Stimulated activated CD4-positive, alpha-beta T cell treated with anti-CD3 and anti-CD28 coated beads, Interleukin-15, amount 100 ng/mL, for 1 hour (primary cell): ENCODE measurements at places on chromosomes 7 and 10.

DNA sequence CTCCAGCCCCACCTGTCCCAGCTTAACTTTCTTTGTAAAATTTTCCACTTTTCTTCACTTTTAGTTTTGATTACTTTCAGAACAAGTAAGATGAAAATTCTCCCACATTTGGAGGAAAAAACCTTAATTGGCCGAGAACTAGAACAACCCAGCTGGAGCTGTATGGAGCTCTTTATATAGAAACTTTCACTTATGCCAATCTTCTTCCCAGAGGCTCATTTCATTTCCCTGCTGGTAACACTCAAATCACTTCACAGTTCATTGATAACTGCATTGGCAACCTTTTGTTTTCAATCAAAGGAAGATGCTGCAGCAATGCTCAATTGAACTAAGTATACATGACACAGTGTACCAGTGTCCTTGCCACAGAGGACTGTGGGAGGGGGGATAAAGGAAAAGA, 176.2 kb upstream of the NOBOX start:
- DNase-seq: no peak

- no peak for DNase-seq
Measured at GRCh38 chr7:128879939-128880746, 17.5 kb downstream of the ATP6V1F start.

GRCh38 chr7:47627580-47628283, 45.8 kb upstream of the TNS3 start:
- DNase-seq: no peak

GRCh38 chr7:28017372-28017771, 163.2 kb downstream of the JAZF1 start:
- DNase-seq: no peak

DNA sequence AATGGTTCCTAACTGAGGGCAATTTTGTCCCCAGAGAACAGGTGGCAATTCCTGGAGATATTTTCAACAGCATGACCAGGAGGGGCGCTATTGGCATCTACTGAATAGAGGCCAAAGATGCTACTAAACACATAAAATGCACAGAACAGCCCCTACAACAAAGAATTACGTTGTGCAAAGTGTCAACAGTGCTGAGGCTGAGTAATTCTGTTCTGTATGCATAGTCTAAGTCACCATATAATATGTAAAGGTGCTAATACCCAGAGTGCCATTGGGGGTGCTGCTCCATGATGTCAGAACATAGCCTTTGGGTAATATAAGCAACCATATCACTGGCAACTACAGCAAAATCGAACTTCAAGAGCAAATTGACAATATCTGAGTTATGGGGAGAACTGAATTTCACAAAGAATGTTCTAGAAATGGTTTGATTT, 213.3 kb upstream of the PHYHIPL start:
- DNase-seq: no peak

- DNase-seq: no peak
Measured at GRCh38 chr7:55278321-55278720, 86.8 kb upstream of the LANCL2 start.

GRCh38 chr7:30028749-30029635, 780 bp downstream of the PLEKHA8 start:
- no peak for DNase-seq

GRCh38 chr7:110531186-110531585, 559.7 kb upstream of the LRRN3 start:
- DNase-seq: no peak

GRCh38 chr10:35460852-35461460, 124.6 kb downstream of the CCNY start:
- no peak for DNase-seq

DNA sequence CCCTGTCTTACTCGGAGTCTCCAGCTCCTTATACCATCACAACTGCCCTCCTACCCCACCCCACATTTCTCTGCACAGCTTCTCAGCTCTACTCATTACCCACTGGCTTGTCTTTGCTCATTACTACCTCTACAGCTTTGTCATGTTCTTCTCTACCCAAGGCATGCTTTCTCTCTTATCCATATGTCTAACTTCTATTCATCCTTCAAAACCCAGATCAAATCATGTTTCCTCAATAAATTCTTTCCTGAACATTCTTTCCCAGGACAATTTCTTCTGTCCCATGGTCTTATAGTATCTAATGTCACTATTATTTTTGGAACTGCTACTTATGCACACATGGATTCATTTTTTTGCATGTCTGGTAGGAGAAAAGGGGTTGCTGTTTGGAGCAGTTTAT, 231.4 kb downstream of the PTEN start:
- DNase-seq: no peak

DNA sequence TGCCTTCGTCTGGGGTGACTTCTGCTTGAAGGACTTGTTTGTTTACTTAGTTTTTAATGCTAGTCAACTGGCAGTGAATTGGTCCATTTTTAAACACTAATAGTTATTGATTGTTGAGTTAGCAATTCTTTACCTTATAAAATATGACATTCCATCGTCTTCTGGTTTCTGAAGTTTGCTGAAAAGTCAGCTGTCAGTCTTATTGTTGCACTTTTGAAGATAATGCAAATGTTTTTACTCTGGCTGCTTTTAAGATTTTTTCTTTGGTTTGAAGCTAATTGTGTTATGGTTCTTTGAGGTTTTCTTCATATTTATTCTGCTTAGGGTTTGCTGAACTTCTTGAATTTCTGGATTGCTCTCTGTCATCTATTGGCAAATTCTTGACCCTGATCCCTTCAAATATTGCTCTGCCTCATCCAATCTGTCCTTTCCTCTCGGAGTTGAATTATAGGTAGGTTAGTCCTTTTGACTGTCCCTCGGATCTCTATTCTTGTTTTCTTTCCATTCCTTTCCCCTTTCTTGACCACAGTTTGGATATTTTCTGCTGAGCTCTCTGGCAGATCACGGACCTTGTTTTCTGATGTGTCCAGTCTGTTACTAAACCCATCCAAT, 24.2 kb downstream of the MGMT start:
- no peak for DNase-seq

GRCh38 chr10:24744946-24745345, 21.3 kb upstream of the ARHGAP21 start:
- DNase-seq: no peak

- no peak for DNase-seq
Measured at GRCh38 chr10:80767963-80768362, 230.3 kb downstream of the SH2D4B start.

DNA sequence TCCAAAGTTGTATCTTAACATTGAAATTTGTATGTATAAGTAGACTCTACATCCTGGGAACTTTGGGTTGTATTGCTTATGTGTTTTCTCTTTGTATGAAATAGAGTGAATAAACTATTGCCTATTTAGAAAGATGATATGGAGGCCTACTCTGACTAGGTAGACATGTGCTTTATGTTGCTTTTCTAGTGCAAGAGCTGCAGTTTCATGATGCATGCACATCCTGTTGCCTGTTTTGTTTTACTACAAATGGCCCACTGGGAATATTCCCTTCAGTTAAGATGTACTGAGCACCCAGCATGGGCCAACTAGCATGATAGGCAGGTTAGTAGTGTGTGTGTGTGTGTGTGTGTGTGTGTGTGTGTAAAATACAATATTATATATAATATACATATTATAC, 282.1 kb upstream of the LRGUK start:
- no peak for DNase-seq

DNA sequence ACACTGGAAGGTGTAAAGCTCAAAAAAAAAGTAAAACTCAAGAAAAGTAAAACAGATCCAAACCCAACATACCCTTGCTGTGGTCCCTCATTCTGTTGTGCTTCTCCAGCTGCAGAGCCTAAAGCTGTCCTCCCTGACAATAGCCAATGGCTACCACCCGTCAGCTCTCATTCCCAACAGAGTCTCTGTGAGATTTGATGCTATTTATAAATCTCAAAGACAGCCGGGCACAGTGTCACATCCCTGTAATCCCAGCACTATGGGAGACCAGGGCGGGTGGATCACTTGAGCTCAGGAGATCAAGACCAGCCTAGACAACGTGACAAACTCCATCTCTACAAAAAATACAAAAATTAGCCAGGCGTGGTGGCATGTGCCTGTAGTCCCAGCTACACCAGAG, 116.0 kb downstream of the KMT2E start:
- DNase-seq: no peak

- DNase-seq: no peak
Measured at GRCh38 chr7:112052993-112053736, 153.0 kb downstream of the DOCK4 start.

DNA sequence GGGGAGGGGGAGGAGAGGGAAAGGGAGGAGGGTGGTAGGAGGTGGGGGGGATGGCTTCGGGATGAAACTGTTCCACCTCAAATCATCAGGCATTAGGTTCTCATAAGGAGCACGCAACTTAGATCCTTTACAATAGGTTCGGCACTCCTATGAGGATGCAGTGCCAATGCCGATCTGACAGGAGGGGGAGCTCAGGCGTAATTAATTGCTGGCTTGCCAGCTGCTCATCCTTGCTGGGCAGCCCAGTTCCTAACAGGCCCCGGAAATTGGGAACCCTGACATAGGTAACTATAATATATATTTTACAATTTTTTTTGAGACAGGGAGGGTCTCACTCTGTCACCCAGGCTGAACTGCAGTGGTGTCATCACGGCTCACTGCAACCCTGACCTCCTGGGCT, 118.8 kb upstream of the SFMBT2 start:
- no peak for DNase-seq

GRCh38 chr10:131316321-131317075, 5.0 kb upstream of the TCERG1L start:
- DNase-seq: no peak

GRCh38 chr7:142807855-142808460, 37.2 kb downstream of the PRSS2 start:
- DNase-seq: no peak

DNA sequence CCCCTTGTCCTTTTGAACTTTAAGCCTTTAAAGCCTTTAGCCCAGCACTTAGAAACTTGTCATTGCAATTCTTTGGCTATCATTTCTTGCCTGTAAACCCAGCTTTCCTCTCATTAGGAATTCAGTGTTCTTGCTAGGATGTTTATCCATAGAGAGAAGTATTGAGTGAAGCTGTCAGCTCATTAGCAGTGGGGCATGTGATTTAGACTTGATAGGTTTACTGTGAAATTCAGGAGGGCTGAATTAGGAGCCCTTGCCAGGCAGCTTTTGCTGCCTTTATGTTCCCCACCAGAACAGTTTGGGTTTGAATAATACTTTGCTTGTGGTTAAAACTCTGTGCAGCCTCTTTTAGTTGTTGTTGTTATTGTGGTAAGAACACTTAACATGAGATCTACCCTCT, 39.5 kb downstream of the LHFPL3 start:
- DNase-seq: no peak

- no peak for DNase-seq
Measured at GRCh38 chr7:125592331-125592730, 662.7 kb upstream of the POT1 start.
